Stimulated activated CD4-positive, alpha-beta T cell treated with anti-CD3 and anti-CD28 coated beads, Interleukin-1b, Interleukin-23, amount 100 ng/mL, for 4 hours (primary cell): ENCODE measurements at places on chromosomes 3 and 15.
A peak's percentile ranks its signal among the peaks of the same experiment; 100 is the strongest.

DNA sequence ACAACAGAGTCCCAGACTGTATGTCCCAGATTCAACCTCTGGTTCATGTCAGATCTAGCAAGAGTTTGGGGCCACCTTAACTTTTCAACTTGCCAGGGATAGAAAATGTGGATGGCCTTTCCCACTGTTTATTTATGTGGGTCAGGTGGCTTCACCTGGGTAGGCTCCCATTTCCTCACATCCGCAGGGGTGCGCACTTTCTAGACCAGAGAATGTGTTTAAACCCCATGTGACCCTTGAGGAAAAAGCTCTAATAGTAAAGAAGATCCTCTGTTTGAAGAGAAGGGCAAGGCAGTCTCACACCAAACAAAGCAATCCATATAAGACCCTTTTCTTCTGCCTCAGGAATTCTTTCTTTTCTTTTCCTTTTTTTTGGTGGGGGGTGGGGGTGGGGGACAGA lies 167.2 kb upstream of the TSC22D2 start:
- no peak for DNase-seq

GRCh38 chr15:42371096-42371495 lies 11.8 kb downstream of the CAPN3 start:
- DNase-seq, result no peak

GRCh38 chr15:31177951-31178350 lies 76.4 kb upstream of the TRPM1 start:
- DNase-seq, result no peak

DNA sequence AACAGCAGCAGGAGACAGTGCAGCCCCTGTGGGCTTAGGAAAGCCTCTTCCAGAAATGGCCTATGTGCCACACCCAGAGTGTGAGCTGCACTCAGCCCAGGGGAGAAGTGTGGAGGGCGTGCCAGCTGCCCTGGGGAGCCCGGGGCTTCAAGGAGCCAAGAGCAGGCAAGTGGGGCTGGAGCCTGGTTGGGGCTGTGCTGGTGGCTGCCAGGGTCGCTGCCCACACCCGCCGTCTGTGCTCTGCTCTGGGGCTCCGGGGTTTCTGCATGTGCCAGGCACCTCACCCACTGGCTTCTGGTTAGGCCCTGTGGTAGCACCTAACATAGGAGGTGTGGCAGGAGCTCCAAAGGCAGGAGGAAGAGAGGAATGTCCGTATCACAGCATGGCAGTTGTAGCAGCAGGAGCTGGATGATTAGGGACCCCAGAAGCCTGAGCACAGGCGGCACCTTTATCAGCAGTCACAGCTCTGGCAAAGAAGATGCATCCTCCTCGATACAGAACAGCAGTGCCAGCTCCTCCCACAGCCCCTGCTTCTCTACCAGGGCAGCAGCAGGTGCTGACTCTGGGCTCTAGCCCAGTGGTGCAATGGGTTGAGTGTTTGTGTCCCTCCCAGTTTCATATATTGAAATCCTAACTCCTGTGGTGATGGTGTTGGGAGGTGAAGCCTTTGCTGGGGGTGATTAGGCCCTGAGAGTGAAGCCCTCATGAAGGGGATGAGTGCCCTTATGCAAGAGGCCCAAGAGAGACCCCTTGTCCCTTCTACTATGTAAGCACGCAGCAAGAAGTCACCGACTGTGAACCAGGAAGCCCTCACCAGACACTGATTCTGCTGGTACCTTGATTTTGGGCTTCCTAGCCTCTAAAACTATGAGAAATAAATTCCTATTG lies 70.0 kb upstream of the KLF13 start:
- no peak for DNase-seq

GRCh38 chr15:67708500-67708899 lies 116.8 kb upstream of the SKOR1 start:
- DNase-seq, result no peak

DNA sequence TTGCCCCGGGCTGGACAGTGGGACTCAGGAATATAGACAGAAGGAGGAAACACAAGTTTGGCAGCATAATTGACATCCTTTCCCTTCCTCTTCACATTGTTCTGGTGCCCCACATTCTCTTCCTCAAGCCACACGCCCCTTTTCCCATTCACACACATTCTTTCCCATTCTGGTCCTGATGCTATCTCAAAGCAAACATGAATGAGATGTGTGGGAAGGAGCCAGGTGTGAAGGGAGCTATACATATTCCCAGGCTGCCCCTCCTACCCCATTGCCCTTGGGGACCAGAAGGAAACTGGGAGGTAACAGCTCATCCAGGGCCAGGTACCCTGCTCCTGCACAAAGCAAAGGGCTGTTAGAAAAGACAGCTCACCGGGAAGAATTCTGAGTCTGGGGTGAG lies 23.4 kb upstream of the CLK3 start:
- no peak for DNase-seq

- DNase-seq, result no peak
These were observed 57.0 kb downstream of the TMCC1 start for GRCh38 chr3:129836381-129837064.

DNA sequence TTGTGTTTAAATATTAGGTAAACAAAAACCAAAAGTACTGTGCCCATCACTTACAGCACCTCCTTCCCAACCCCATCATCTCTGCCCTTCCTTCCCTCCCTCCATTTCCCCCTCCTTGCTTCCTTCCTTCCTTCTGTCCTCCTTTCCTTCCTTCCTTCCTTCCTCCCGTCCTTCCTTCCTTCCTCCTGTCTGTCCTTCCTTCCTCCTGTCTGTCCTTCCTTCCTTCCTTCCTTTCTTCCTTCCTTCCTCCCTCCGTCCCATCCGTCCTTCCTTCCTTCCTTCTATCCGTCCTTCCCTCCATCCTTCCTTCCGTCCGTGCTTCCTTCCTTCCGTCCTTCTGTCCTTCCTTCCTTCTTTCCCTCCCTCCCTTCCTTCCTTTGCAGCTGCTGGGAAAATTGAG lies 67.8 kb upstream of the SIAH2 start:
- DNase-seq, result no peak

DNA sequence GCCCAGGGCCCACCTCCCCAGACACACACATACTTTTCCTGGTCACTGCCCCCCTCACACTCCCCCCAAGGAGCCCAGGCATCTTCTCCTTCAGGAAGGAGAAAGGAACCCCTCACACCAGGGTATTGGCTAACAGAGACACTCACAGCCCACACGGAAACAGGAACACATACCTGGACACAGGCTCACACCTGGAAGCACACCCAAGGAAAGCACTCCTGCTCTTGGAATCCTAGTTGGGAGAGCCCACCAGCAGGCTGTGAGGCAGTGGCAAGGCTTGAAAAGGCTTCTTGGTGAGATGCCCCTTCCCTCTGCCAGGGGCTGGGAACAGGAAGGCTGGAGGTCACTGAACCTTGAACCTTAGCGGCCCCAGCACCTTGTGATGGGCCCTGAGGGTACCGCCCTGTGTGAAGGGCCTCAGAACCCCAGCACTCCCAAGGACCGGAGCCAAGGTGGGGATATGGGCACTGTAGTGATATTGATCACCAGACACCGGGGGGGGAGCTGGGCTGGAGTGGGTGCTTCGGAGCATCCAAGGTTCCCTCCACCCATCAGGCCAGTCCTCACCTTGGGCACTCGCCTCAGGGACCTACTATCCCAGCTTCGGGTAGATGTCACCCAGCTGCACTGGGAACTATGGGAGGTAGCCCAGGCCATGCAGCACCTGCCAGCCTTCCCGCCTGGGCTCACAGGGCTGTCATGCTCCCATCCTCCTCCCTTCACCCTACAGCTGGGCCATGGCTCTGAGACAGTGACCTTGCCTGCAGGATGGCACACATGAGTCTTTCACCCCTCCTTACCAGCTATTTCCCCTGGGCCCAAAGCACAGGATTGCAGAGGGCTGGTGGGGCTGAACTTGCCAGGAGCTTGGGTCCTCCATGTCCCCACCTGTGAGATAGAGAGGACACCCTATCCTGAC lies 16.4 kb downstream of the MYL3 start:
- no peak for DNase-seq

DNA sequence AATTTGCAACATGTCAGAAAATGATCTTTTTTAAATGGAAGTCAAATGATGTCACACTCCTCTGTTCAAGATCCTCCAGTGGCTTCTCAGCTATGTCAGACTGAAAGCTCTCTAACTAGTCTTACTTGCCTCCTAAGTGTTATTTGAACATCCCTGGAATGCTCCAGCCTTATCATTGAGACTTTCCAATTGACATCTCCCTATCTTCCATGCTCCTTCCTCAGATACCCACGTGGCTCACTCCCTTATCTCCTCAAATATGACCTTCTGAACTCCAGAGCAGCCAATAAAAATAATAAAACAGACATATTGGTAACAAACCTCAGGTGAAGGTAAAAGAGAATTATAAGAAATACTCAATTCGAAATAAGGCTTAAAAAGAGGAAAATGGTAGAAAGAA lies 25.5 kb upstream of the AADAC start:
- DNase-seq, result no peak

GRCh38 chr15:69713726-69714559 lies 261.3 kb downstream of the RPLP1 start:
- peak; percentile 52 for DNase-seq

- DNase-seq, result no peak
These were observed 36.8 kb downstream of the TMEM108 start for GRCh38 chr3:133074977-133075376.

GRCh38 chr3:71258116-71258515 lies 325.4 kb downstream of the FOXP1 start:
- DNase-seq, result no peak

DNA sequence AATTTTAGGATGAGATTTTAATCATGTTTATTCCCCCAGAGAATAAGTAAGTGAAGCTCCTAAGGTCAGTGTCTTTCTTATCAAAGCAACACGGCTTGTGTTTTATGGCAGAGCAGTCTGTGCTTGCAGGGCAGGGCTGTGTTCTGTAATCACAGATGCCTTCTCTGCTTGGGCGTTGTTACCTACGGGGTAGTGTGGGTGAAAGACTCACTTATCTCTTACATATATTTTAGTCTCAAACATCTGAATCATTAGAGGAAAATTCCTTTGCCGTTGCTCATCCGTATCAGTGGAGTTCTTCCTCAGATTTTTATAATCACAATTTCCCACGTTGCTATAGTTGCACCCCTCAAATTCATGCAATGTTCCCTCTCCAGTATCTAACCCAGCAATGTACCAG lies 271.7 kb upstream of the MEIS2 start:
- no peak for DNase-seq

GRCh38 chr15:68795298-68795848 lies 25.3 kb downstream of the ANP32A start:
- peak; percentile 42 for DNase-seq

DNA sequence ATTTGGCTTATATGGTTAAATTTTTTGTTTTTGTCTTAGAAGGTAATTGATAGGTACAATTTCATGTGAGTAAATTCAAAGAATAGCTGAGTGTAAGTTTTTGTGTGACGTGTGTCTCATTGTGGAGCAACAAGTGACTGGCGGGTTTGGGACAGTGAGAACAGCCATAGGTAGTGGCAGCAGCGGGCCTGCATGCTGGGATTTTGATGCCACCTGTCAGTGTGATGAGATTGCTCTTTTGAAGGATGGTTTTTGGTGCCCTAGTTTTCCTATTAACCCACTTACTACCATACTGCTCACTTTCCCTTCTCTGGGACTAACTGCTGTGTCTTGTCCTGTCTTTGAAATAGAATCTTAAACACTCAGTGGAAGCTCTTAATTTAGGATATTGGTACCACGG lies 522.6 kb downstream of the NAALADL2 start:
- no peak for DNase-seq

GRCh38 chr3:157444797-157445184 lies 8.1 kb downstream of the PTX3 start:
- DNase-seq, result no peak

DNA sequence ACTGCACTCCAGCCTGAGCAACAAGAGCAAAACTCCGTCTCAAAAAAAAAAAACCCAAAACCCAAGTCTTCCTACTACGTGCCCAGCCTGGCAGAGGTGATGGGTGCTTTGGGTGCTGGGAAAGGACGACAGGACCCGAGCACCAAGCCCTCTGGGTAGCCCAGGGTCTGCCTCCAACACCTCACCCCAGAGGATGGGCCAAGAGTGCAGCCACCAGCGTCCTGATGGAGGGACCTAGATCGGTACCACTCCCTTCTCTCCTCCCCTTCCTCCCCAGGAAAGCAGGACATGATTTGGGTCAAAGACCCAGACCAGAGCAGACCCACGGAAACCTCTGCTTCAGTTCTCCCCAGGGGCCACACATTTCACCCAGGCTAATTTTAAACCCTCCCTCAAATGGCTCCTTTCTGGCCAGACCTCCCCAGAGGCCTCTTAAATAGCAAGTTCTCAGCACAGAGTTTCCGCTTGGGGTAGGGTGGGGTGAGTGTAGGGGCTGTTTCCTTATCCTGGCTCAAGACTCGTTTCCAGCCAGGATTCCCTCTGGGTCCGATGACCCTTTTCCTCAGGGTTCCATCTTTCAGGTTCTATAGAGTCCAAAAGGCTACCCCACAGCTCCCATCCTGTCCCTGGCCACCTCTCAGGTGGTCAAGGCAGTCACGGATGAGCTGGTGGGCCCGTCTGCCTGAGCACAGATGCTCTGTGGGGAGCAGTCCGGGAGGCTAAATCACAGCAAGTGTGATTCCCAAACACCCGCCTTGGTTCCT lies 20.5 kb downstream of the RBPMS2 start:
- DNase-seq, result no peak

DNA sequence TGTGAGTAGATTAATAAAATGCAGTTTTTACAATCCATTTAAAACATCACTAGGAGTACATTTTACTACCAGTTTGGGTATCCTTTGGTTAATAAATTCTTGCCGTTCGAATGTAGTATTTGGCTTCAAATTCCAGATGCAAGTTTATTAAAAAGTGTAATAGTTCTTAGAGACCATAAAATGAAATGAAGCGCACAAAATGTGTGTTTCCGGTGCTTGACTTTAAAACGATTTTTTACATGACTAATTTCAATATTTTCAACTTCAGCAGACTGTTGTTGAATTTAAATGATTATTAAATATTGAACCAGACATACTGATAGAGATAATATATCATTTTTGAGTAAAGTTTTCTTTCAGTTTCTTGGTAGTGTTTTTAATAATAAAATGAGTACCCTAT lies 138.4 kb upstream of the NAALADL2 start:
- DNase-seq, result no peak

- no peak for DNase-seq
These were observed 334.5 kb upstream of the UMPS start for GRCh38 chr3:124395584-124396338.

DNA sequence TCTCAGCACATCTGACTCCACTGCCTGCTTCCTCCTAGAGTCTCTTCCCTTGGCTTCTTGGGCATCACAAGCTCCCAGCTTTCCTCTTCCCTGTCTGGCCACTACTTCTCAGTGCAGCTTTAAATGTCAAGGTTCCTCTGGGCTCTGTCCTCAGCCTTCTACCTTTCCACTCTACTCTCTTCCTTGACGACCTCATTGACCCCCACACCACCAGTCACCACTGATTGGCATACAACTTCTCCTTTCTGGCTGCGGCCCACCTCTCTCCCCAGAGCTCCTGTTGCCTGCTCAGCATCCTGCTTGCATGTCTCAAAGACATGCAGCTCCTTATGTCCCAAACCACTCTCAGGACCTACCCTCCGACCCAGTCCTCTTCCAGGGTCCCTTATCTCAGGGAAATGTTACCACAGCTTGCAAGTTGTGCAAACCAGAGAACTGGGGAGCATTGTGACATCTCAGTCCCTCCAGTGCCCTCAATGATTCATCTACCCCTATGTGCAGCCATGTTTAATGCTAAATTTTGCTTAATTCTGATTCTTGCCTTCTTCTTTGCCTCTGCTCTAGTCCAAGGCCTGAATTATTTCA lies 49.9 kb downstream of the TRPM1 start:
- DNase-seq, result no peak
